ENCODE measurements at places on chromosomes 7 and 10.

GRCh38 chr7:54874804-54875203 is 115.8 kb upstream of the SEC61G start:
- DNase-seq: no peak

GRCh38 chr7:511476-512145 is 8.0 kb downstream of the PDGFA start:
- no peak for DNase-seq

- no peak for DNase-seq
These were observed 10.2 kb downstream of the TSPAN15 start for GRCh38 chr10:69461243-69462025.

DNA sequence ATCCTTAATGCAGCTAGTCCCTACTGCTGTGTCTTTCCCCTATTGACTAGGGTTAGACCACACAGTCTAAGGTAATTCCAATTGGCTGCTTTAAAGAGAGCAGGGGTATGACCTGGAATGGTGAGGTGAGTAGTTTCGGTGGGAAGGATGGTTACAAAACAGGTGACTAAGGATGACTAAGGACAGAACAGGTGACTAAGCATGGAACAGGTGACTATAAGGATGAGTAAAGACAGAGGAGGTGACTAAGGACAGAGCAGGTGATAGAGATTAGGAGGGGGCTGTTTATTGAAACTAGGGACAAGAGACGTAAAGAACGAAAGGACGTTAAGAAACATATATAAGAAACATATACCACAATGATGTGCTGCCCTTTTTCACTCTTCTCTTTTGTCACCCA is 145.1 kb upstream of the TMEM106B start:
- DNase-seq: no peak

DNA sequence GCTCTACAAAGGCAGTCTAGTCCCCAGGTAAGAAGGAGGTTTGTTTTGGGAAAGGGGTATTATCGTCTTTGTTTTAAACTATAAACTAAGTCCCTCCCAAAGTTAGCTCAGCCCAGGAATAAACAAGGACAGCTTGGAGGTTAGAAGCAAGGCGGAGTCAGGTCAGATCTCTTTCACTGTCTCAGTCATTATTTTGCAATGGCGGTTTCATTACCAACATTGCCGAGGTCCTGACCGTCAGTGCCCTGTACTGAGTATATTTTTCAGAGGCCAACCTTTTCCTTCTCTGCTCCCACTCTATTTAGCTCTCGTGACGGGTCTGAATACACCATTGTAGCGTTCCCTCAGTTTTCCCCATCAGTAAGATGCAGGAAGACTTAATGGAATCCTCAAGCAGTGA is 184.5 kb downstream of the PRKCQ start:
- no peak for DNase-seq

DNA sequence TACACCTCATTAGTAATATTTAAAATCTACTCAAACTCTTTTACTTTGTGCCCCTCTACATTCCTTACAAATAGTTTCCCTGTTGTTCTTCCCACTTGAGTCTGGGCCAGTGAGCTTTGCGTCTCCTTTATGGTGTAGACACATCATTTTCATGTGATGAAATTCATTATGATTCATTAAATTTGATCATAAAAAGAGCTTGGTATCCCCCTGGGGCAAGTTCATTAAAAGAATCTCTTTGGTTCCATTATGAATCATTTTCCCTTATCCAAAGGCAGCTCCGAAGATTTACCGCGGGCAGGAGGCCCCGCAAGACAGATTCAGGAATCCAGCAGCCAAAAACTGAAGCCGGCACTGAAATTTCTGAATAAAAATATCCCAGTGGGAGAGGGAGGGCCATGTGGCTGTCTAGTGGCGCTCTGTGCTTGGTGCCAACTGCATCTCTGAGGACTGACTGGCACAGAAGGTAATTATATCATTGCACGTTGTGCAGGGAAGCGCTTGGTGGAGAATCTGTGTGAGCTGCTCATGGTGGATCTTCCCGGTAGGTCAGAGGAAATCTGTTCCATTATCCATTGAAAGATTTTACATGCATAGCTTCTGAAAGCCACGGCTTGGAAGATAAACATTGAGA is 151.4 kb upstream of the PITRM1 start:
- DNase-seq: no peak

- no peak for DNase-seq
These were observed 44.8 kb upstream of the ANKRD1 start for GRCh38 chr10:90965720-90966119.

GRCh38 chr10:18601321-18601720 is 50.1 kb downstream of the NSUN6 start:
- DNase-seq: no peak

- no peak for DNase-seq
These were observed 45.4 kb upstream of the PRKCQ start for GRCh38 chr10:6625428-6625827.

DNA sequence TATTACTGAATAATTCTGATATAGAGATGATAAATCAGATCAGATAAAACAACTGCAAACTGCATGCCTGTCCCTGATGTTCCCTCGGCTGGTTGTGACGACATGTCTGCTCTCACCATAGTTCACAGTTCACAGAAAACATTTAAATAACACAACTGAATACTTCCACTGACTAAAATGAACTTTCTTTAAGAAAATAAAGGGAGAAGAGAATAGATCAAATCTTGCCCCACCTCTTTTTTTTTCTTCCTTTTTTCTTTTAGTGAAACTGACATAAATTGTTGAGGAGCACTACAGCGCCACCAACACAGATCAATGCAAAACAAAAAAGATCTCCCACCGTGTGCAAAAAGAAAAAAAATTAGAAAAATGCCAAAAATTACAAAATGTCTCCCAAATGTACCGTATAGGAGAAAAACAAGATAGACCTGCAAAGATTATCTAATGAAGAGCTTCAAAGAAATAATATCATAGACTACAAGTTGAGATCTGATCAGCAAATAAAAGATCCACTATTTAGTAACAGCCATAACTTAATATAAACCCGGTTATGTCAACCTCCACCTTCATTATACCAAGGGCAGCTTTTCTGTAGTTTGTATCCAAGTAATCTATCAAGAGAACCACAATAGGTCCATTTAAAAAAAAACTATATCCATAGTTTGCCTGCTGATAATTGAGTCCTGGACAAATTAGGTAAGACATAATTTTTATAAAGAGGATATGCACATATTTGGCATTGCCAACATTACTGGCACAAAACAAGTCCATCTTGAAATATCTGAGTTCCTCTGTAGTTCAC is 30.7 kb upstream of the EPC1 start:
- no peak for DNase-seq

GRCh38 chr10:6781133-6781770 is 201.2 kb upstream of the PRKCQ start:
- no peak for DNase-seq

- DNase-seq: no peak
These were observed 150.0 kb upstream of the RSU1 start for GRCh38 chr10:16966991-16967865.

- no peak for DNase-seq
These were observed 176.8 kb downstream of the PDE1C start for GRCh38 chr7:31893365-31893764.

- DNase-seq: no peak
These were observed 75.2 kb downstream of the USP6NL start for GRCh38 chr10:11536228-11536627.

All from esophagus squamous epithelium (tissue), 5 donors.